Umbilical cord (tissue), 2 donors: ENCODE measurements at places on chromosomes 6 and 20. TPM values are rescaled to one million over a fixed set of nuclear protein-coding genes. Genes with fewer than 3 reads are reported as not detected.

GRCh38 chr6:123677897-123678296, 41.1 kb upstream of the TRDN start:
- no peak for DNase-seq

The SLC22A3 gene
- total RNA-seq = 71.5 TPM

DNA sequence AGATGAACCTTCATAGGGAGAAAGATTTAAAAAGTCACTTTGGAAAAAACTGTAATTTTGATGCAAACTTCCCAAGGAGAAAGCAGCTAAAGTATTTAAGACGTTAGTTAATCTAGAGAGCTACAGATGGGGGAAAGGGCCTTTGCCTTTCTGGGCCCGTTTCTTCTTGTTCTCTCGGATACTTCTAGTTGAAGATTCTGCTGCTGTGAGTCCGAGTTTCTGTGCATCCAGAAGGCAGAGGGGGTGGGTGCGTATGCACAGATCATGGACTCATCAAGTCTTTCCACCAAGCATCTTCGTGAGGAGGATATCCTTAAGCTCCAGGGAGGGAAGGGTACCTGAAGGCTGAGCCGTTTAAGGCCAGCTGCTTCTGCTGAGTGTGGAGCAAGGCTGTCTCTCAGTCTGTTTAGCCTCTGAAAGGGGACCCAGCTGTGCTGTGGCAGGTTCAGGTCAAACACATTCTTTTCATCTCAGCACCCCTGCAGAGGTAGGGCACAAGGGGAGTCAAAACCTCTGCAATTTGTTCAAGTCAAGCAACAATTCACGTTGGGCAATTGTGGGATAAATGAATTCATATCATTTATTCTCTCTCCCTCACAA, 4.3 kb downstream of the LAMP5 start:
- DNase-seq = no peak

DNA sequence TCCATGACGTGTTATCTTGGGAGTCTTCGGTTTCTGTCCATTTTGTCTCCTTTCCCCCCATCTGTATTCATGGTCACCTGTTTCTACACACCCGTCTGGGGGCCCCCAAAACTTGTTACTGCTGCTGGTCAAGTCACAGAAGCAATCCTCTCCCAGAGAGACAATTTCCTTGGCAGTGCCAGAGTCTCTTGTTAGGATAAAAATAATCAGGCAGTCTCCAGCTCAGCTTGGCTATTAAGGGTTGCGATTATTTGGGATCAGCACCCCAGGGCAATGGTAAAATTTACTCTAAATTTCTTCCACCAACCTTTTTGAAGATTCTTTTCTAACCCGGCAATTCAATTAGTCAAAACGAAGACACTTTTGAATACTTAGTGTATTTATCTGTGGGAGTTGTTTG, 229.1 kb upstream of the JARID2 start:
- DNase-seq = no peak
